ENCODE measurements at places on chromosomes 12 and 14.

DNA sequence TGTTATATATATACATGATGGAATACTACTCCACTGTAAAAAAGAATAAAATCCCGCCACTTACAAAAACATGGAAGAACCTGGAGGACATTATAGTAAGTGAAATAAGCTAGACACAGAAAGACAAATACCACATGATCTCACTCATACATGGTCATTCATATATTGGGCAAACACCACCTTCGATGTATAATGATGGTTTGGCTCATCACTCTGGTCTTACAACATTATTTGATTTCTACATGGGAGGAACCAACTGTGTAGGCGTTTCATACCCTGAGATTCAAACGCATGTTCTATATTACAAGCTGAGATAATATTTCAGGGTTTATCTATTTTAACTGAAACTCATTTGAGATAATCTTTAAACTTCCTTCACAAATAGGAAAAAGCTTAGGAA, 48.3 kb downstream of the ABCD2 start:
- DNase-seq: no peak

- DNase-seq: no peak
Observed at GRCh38 chr12:7017870-7018349, 366 bp downstream of the LPCAT3 start.

DNA sequence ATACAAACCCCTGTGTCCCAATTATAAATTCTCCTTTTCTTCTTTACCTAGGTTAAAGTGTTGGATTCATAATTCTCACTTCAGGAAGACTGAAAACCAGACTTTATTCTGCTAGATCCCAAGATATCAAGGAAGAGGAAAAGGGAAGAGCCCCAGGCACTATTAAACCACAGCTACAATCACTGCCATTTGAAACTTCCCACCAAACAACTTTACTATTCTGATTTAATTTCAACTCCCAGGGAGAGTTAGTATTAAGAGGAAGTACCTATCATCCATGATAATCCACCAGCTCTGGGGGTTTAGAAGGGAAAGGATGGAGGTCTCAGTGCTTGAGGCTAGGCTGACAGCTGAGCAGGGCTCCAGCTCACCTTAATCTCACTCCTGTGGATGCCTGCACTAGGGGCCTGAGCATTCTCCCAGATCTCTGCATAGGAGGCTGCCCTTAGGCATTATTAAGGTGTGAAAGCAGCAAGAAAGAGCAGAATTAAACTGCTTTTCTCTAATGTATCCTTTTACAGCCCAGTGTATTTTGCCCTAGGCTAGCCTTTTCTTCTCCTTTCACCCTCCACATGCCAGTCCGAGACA, 52.9 kb downstream of the MYF5 start:
- DNase-seq: no peak

DNA sequence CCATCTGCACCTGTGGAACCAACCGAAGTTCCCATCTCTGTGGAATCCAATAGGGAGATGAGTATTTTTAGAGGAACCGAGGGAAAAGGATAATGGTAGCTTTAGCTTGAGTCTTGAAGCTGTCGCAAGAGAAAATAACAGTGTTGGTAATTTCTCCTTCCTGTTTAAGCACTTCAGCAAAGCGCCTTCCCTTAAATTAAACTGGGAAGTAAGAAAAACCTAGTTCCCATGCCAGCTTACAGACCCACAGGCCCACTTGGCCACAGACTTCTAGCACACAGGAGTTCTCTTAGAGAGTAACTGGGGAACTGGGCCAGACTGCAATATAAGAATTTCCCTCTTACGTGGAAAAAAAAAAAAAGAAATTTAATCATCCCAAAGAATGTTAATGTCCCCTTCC, 223.8 kb downstream of the EFCAB11 start:
- DNase-seq: no peak

DNA sequence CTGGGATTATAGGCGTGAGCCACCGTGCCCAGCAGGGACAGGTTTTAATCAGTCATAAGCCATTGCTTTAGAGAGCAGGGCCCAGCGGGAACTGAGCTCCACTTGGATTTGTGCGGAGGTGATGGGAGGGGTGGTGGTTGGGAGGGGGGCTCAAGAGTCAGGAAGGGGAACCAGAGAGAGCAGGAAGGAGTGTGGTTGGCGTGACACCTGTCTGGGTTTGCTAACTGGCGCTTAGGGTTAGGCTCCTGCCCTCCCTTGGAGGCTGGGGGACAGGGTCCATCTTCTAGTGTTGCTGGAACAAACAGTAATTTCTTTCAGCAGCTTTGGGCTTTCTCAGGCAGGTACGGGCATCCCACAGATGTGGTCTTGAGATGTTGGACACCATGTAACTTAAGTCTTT, 7.5 kb upstream of the ALDH2 start:
- no peak for DNase-seq

DNA sequence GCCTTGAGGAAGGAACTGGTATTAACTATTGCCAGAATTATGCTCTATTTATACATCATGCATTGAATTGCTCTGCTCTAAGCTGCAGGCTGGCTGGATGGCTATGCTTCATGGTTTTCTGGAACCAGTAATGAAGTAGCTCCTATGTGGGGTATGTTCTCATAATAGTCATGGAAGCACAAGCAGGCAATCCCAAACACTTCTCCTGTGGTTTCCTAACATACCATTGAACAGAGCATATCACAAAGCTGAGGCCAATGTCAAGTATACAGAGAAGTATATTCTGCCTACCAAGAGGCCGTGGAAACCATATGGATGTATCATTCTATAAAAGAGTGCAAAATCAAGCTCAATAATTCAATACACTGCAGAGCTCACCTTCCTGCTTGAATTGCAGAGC, 1752.4 kb upstream of the FLRT2 start:
- no peak for DNase-seq
